Activated CD8-positive, alpha-beta T cell treated with anti-CD3 and anti-CD28 coated beads for 36 hours (primary cell): ENCODE measurements at places on chromosomes 16 and 17. TPM values are rescaled to one million over a fixed set of nuclear protein-coding genes. Genes with fewer than 3 reads are reported as not detected.
A peak's percentile ranks its signal among the peaks of the same experiment; 100 is the strongest.

SULT1A1 gene
- 15.6 TPM for total RNA-seq

GRCh38 chr17:50855708-50856330, 10.3 kb downstream of the TOB1 start:
- no peak for DNase-seq

- DNase-seq: no peak
These were observed 89.3 kb upstream of the GSE1 start for GRCh38 chr16:85523602-85524364.

DNA sequence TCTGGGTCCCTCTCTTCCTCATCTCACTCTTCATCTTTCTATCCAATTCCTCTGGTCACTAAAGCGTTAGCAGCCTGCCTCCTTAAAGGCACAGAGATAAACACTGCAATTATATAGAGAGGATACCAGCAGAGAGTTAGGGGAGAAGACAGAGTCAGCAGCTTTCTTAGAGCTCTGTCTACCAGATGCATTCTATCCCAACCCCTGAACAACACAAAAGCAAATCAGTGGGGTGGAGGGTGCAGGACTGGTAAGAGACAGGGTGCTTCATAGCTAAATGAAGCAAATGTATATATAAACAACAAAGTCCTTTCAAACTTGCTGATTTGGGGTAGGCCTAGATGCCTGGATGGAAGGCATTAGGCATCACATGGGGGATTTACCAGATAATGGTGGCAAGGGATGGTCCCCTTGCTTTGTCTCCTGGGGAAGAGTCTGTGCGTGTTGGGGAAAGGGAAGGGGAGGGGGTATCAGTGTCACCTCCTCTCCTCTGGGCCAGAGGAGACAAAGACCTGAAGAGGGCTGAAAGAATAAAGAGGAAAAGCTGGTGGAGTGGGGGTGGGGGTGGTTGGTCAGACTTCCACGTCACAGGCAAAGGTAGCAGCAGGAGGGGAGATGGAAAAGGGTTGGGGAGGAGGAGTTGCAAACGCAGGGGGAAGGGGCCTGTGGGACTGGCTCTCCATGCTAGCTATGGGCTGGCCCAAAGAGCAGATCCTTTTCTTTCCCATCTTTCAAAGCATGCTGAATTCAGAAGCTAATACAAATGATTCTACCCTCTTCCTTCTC, 12.0 kb downstream of the HOXB4 start:
- no peak for DNase-seq

GRCh38 chr16:30937692-30938091, 11.2 kb upstream of the ORAI3 start:
- no peak for DNase-seq

DNA sequence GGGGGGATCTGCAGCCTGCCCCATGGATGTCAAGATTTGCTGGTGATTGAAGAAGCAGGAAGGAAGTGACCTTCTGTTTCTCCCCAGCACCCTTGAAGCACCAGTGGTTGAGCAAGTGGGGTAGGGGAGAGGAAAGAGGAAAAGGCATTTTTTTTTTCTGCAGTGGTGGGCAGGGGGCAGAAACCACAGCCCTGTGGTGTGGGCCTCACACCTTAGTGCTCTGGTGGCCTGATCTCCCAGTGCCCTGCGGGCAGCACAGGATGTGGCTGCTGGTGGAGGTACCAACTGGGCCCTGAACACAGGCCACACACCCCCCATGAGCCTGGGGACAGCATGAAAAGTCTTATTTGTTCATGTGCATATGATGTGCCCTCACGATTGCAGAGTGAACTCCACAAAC, 7.1 kb downstream of the ITGAD start:
- peak; percentile 33 for DNase-seq
